ENCODE measurements at places on chromosomes 1 and 21. TPM values are rescaled to one million over a fixed set of nuclear protein-coding genes. Genes with fewer than 3 reads are reported as not detected.

The CFAP74 gene
- total RNA-seq = not detected

The MROH9 gene
- total RNA-seq = not detected

The THEM5 gene
- not detected for total RNA-seq

The C1orf216 gene
- 15.0 TPM for total RNA-seq

The USH2A gene
- not detected for total RNA-seq

The NDUFS5 gene
- 420 TPM for total RNA-seq

The CITED4 gene
- 103 TPM for total RNA-seq

The GPA33 gene
- not detected for total RNA-seq

The PSRC1 gene
- 24.3 TPM for total RNA-seq

The TTC22 gene
- not detected for total RNA-seq

The CASP9 gene
- 5.6 TPM for total RNA-seq

The HTR1D gene
- total RNA-seq = 11.9 TPM

The PPIAL4G gene
- total RNA-seq = not detected

The LCE1F gene
- not detected for total RNA-seq

The SLC25A24 gene
- 31.9 TPM for total RNA-seq

Data from A549 treated with GW870086 at 1 μM for 4 hours (cell line).